ENCODE measurements at places on chromosomes 4 and X.

- no peak for DNase-seq
These were observed 517.4 kb downstream of the RPA4 start for GRCh38 chrX:97401154-97401553.

DNA sequence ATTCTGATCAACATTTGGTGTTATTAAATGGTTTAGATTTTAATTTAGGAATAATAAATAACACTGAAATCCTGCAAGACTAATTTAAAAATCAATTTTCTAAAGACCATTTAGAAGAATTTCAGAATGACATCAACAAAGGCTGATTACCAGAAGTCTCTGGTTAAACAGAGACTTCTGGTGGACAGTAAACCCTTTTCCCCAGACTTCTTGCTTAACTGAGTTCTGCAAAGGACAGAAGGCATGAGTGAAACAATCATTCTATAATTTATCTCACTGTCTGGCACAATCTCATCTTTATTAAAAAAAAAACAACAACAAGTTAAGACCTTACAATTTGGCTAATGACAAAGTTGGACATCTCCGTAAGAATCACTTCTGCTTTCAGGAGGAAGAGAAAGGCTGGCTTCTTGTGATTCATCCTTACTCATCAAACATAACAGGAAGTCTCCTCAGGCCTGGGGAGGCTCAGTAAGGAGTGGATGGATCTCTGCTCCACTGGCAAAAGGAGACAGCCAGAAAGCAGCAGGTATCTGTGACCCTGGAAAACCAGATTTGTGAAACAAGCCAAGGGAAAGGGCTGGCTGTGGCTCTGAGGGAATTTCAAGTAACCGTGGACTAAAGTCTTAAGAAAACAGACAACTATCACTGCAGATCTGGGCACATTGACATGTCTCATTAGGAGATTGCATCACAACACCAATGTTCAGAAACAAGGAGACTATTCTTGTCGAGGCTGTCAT is 908 bp upstream of the TLR6 start:
- DNase-seq, result no peak

- peak; percentile 25 for DNase-seq
These were observed at the start of gene SETD7 for GRCh38 chr4:139556071-139556723. TSS of gene SETD7 (minus strand) at chr4:139556219. CDS start at chr4:139556137, 82 bp downstream.

GRCh38 chrX:11375614-11376119 is 82.5 kb downstream of the AMELX start:
- no peak for DNase-seq

GRCh38 chr4:38976308-38976707 is 55.9 kb downstream of the TMEM156 start:
- no peak for DNase-seq

GRCh38 chr4:52157641-52158316 is 106.7 kb downstream of the SPATA18 start:
- no peak for DNase-seq

- no peak for DNase-seq
These were observed 27.8 kb upstream of the RNF128 start for GRCh38 chrX:106698693-106699092.

DNA sequence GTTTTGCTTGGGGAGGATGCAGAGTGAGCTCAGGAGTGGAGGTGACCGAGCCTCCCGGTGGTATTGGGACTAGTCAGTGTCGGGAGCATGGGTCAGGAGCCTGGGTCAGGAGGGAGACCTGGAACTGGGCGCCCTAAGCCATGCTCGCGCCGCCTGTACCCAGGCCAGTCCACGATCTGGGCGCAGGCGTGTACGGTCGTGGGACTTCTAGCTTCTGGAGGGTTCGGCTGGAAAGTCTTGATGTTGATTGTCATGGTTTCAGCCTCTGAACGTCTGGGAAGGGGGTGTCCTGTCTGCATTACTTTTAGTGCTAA is 244 bp downstream of the EIF2S3 start:
- no peak for DNase-seq

- DNase-seq, result no peak
These were observed 281.6 kb downstream of the SLC7A11 start for GRCh38 chr4:137960371-137961050.

DNA sequence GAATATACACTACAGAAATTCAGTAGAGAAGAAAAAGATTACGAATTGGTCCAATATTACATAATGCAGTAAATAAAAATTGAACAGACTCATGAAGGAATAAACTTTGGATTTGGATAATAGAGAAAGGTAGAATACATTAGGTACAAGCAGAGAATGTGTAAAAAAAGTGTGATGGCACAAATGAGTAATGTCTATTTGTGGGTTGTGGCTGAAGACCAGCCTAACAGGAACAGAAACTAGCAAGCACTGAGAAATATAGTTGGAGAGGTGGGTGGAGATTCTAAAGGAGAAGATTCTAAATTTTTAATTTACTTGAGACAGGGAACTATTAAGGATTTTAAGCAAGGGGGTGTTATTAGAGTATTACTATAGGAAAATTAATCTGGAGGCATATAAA is 15.2 kb upstream of the CLOCK start:
- DNase-seq, result no peak

GRCh38 chr4:42252315-42252714 is 99.9 kb upstream of the BEND4 start:
- no peak for DNase-seq

GRCh38 chr4:103934178-103934789 is 214.5 kb upstream of the TACR3 start:
- no peak for DNase-seq

DNA sequence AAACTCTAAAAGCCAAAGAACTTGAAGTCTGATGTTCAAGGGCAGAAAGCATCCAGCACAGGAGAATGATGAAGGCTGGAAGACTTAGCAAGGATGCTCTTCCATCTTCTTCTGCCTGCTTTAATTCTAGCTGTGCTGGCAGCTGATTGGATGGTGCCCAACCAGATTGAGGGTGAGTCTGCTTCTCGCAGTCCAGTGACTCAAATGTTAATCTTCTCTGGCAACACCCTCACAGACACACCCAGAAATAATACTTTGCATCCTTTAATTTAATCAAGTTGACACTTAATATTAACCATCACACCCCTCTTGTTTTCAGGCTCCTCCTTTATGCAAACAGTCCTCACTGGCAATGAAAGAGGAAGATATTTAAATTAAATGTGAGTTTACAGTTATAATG is 321.7 kb downstream of the TEX13C start:
- DNase-seq, result no peak

- DNase-seq, result no peak
These were observed 40.0 kb downstream of the DHX15 start for GRCh38 chr4:24544208-24544988.

- DNase-seq, result no peak
These were observed 971.5 kb downstream of the C4orf33 start for GRCh38 chr4:130067419-130067818.

DNA sequence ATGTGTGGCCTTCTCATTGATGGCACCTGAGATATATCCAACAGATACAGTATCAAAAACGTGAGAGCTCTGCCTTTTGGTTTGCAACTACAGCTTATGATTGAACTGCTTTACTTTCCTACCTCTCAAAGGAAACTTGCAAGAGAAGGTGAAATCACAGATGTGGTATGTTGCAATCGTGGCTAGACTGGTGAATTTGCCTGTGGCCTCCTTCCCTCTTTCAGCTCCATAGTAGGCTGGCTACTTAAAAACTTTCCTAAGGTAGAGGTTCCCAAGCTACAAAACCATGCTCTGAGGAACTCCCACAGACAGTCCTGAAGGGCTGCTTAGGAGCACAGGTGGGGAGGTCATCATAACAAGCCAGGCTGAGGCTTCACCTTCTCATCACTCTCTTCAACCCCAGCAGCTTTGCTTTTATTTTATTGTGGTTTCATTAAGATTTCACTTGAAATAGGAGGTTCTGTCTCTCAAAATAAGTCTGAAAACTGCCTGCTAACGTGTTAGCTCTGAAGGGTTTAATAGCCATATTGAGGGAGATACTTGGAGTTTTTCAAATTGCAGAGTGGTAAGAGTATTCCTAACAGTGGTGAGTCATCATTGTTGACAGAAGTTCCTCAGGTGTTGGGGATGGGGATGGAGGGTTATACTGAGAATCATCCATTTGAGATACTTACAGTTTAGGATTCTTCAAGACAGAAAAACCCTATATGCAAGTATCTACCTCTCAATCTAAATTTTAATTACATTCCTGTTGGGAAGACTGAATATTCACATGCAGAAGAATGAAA is 93.5 kb upstream of the UCP1 start:
- DNase-seq, result no peak

DNA sequence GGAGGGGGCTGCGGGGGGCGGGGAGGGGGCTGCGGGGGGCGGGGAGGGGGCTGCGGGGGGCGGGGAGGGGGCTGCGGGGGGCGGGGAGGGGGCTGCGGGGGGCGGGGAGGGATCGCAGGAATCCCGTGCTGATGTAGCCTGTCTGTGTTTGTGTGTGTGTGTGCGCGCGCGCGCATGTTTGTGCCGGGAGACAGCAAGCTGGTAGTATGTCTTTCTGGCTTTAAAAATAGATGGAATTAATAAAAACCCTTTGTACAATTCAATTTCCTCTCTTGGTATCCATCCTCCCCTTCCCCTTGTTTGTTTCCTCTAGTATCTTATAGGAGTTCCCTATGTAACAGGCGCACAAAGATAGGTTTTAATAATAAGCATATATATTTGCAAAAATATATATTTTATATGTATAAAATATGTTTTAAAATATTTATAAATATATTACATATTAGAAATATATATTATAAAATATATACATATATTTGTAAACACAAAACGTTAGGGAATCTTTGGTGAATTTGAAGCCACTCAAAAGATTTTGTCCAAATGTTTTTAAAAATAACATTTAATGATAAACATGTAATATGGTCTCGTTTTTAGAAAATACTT is 782 bp downstream of the ARHGAP24 start:
- DNase-seq, result no peak

DNA sequence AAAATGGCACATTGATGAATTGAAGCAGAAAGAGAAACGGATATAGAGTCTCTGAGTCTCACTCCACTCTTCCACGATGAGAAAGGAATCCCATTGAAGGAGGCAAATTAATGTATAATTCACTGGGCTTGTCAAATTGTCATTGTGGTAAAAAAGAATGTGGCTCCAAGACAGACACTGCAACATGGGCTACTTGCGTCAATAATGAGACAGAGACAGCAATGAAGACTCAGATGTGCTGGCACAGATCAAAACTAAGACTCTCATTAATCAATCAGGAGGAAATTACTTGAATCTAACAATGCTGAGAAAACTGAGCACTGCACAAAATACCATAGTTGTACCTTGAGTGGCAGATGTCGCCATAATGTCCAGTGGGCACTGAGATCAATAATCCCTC is 1485.5 kb downstream of the TECRL start:
- DNase-seq, result no peak

GRCh38 chrX:105460376-105460775 is 239.9 kb upstream of the TEX13A start:
- no peak for DNase-seq

- no peak for DNase-seq
These were observed 4.2 kb upstream of the AKAP17A start for GRCh38 chrX:1587161-1587560.

- no peak for DNase-seq
These were observed 1118.3 kb upstream of the ADGRL3 start for GRCh38 chr4:60081839-60082238.

DNA sequence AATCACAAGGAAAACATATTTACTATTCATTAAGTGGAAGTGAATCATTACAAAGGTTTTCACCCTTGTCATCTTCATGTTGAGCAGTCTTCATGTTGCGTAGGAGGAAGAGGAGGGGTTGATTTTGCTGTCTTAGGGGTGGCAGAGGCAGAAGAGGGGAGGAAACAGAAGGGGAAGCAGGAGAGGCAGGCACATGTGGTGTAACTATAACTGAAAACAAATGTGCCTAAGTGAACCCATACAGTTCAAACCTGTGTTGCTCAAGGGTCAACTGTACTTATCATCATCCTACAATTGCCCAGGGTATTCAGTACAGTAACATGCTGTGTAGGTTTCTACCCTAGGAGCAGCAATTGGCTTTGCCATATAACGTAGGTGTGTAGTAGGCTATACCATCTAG is 47.2 kb downstream of the SYNPO2 start:
- no peak for DNase-seq

- DNase-seq, result no peak
These were observed 74.0 kb upstream of the PRSS48 start for GRCh38 chr4:151202851-151203455.
